ENCODE measurements at places on chromosomes 16 and 17.

DNA sequence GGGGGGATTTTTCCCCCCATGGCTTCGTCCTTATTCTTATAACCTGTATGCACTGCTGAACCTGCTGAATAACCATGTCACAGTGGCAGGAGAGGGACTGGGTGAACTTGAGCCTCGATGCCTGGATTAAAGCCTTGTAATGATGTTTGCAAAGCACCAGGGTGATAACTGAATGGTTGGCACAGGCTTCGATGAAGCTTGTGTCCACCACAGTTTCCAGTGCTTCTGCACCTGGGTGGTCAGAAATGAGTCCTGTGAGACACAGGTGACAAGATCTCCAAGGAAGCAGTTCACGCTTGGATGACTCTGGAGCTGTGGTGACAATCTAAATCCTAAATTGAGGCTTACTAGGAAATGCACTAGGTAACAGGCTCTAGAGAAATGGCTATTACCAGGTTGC lies 729.3 kb downstream of the MAF start:
- no peak for DNase-seq

DNA sequence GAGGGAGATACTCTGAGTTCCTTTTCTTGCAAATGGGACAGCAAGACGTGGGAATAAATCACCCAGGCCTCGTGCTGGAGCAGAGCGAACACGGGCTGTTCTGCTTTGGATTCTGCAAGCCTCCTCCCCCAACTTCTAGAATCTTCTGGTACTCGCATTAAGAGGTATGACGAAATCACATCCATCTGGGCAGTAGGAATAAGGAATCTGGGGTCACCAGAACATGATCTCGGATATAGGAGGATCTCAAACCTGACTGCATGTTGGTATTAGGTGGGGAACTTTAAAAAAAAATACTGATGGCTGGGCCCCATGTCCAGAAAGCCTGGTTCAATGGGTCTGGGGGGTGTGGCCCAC lies 49.8 kb upstream of the USP7 start:
- no peak for DNase-seq

DNA sequence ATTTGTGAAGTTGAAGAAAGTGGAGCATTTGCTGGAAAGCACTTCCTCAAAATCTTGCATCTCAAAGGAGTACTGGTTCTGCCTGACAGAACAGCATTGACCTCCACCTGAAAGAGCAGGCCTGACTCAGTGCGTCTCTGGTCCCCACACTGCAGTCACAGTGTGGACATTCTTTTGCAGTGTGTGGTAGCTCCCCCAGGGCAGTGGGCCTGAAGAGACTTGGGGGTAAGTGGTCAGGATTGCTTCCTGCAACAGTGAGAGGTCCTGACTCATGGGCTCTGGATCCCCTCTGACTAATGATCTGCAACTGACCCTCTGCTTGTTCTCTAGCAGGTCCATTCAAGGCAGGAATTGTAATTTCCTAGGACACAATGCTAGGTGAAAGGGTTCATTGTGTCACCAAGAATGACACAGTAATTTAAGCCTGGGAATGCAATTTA lies 204.9 kb upstream of the KCNJ16 start:
- no peak for DNase-seq

GRCh38 chr16:4345836-4346781 lies 5.0 kb downstream of the PAM16 start:
- no peak for DNase-seq

DNA sequence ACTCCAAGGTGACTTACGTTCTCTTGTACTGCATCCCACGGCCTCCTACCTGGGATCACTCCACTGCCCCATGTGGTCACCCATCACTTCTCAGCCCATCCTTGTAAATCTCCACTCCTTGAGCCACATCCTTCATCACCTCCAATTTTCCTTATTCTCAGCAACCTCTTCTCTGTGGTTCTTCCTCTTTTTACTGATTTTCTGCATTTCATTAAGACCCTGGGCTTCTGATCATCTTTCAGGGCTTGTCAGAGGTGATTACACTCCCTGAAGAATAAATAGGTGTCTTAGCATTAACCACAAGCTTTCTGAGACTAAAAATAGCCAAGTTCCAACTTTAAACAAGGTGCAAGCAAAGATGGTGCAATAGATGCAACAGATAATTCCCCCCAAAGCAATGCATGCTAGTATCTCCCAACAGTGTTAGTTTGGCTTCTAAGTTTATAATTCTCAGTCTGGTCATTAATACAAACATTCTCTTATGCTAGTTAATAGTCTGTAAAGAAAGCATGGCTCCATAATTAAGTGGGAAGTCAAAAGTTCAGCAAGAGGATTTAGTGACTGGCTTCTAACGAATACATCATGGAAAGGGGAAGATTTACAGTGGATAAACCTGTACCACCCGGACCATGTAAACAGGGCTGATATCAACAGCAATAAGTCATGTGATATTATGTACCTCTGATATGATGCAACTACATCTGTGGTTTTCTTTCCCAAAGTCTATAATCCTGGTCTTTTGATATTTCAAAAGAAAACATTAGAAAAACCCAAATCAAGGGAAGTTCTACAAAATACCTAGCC lies 47.4 kb upstream of the FOXJ1 start:
- no peak for DNase-seq

- no peak for DNase-seq
These were observed 55.4 kb downstream of the SDK2 start for GRCh38 chr17:73588891-73589290.

GRCh38 chr17:74797824-74798223 lies 21.7 kb upstream of the NAT9 start:
- DNase-seq, result no peak

DNA sequence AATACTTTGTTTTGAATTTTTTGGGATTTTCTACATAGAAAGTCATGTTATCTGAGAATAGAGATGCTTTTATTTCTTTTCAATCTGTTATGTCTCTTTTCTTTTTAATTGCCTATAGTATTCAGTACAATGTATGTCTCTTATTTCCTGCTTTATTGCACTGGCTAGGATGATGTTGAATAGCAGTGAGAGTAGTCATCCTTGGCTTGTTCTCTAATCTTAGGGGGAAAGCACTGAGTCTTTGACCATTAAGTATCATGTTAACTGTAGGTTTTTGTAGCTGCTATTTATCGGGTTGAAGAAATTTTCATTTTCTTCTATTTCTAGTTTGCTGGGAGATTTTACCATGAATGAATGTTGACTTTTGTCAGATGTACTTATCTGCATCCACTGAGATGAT lies 10.0 kb upstream of the ABCA3 start:
- DNase-seq, result no peak

GRCh38 chr17:37182786-37183465 lies 192.9 kb upstream of the C17orf78 start:
- DNase-seq, result no peak

GRCh38 chr16:82301146-82301755 lies 131.2 kb upstream of the MPHOSPH6 start:
- no peak for DNase-seq

DNA sequence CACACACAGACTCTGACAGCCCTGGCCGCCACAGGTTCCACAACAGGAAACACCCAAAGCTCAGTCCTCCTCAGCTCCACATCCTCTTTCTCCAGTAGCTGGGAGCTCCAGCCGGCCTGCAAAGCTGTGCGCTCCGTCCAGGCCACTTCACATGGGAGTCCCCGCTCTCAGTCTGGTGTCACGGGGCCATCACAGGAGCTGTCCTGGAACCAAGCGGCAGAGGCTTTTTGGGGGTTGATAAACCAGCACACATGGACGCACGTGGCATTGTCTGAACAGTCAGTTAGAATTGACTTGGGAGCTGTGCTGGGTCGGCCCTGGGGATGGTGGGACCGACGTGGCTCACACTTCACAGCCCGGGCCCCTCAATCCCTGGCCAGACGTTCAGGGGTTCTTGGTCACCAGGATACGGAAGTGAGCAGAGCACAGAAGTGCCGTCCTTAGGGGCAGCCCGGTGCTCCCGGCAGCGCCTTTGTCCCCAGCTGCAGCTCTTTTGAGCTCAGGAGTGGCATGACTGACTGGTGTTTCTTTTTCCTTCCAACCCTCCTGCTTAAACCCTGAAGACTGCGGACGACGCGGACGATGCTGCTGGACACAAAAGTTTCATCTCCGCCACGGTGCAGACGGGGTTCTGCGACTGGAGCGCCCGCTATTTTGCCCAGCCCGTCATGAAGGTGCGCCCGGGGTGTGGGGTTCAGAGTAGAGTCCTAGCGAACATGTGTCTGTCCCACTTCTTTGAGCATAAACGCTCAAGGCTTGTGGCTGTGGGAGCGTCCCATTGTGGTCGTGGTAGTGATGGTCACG lies 66.6 kb upstream of the CHMP6 start:
- no peak for DNase-seq
